ENCODE measurements at places on chromosomes 2 and 18. TPM values are rescaled to one million over a fixed set of nuclear protein-coding genes. Genes with fewer than 3 reads are reported as not detected.

Gene LHCGR
- not detected for total RNA-seq

Gene FSHR
- total RNA-seq = not detected

Gene LRRTM1
- total RNA-seq = not detected

Gene FNDC4
- 1.2 TPM for total RNA-seq

Gene CCDC88A
- 26.4 TPM for total RNA-seq

Gene MOGAT1
- not detected for total RNA-seq

Gene ZNF804A
- total RNA-seq = 0.63 TPM

Gene SPC25
- total RNA-seq = 27.1 TPM

Gene GALNT5
- not detected for total RNA-seq

- no peak for DNase-seq
Observed at GRCh38 chr2:150402953-150403352, 84.5 kb downstream of the RND3 start.

- no peak for DNase-seq
Observed at GRCh38 chr2:204732019-204732418, 186.7 kb downstream of the PARD3B start.

GRCh38 chr18:36350251-36350651, 52.7 kb downstream of the FHOD3 start:
- DNase-seq = no peak

DNA sequence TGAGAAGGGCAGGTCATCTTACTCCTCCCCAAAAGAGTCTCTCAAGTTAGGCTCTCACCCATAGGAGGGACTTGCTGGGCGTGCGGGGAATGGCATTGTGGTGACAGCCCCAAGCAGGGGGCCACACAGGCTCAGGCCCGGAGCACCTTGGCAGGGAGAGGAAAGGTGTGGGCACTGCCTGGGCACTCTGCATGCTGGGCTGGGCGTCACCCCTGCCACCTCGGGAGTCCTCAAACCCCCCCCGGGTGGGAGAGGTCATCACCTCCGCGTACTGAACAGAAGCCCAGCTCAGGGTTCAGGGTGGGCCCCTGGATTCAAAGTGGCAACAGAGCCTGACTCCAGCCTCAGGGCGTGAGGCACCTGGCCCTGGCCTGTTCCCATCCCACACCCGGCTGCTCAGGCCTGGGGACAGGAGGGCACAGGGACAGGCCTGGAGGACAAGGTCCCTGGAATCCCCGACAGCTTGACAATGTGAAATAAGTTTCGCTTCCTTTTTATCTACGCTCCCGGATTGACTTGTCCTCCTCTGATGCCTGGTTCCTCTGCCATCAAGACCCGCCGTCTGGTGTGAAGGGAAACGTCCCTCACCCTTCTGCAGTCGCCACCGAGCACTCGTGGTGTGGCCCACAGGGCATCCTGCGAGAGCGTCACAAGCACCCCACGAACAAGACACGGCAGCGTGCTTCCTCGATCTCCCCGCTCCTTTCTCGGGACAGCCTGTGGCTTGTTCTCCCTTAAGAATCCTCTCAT, 97.8 kb downstream of the HDAC4 start:
- DNase-seq = no peak

DNA sequence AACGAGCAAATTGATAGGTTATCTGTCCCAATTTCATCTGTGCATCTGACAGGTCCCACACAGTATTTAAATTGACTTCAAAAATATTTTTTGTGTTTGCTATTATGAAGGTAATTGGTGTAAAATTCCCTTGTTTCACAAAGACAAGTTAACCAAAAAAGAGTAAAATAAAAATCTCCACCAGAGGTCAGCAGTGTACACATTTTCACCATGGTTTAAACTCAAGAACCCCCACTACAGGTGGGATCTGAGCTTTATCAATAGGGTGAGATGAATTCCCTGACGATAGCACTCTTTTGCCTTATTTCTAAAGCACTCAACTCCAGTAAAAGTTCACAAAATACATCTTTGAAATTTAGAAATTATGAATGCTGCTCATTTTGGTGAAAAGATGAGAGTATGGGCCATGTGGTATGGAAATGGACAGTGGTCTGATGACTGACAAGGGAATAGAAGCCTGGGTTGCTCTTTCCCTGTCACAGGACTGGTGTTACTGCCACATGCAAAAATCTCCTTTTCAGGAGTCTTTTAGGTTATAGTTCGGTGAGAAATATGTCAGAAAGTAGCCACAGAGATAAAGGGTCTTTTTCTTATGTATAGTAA, 68.0 kb downstream of the SERPINB8 start:
- peak; percentile 41 for DNase-seq

DNA sequence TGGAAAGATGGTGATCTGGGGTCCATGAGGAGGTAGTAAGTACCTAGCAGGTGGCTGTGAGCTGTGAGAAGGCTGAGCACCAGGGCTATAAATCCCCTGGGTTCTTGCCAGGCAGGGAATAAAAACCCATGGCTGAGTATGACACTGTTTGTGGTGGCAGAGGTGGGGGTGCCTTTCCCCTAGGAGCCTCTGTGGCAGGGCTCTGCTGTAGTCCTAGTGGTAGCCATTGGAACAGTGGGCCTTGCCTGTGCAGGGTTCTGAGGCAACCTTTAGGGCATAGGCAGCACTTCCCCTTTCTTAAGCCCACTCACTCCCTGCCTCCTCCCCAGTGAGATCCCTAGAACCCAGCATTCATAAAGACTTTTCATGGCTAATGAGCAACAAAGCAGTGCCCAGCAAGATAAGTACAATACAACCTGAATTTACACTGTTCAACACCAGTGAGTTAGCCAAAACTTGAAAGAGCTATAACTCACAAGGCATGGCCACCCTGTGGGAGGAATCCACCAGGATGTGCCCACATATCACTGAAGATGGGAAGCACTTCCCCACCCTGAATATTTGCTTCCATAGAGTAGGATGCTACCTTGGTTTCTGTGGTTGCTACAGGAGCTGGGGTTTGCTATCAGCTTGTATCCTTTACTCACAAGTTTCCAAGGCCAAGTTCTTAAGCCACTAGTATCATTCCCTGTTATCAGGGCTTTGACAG, 100.9 kb upstream of the NEUROD1 start:
- DNase-seq = peak; percentile 45

DNA sequence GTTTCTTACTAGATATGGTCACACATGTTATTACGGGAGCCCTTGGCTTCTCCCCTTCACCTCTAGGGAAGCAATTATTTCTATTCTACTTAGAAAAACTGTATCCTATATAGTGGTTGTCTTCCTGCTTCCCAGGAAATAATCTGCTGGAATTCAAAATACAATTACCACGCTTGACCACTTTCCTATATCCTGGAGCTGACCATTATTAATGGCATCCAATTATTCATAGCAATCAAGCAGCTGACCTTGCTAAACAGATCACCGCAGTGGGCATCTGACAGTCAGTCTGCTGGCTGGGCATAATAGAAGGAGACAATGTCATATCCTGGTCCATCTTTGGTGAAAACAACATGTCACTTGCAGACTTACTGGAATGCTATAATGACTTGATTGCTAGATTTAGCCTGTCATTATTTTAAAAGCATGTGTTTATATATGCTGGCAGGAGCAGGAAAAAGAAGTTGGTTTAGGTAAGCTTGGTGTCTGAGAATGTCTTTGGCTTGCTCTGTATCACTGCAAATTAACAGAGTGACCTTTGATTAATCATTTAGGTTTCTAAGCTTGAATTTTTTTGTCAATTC, 325.6 kb upstream of the FAM98A start:
- DNase-seq = no peak

- DNase-seq = no peak
Observed at GRCh38 chr2:44137048-44137447, 31.6 kb upstream of the PPM1B start.

DNA sequence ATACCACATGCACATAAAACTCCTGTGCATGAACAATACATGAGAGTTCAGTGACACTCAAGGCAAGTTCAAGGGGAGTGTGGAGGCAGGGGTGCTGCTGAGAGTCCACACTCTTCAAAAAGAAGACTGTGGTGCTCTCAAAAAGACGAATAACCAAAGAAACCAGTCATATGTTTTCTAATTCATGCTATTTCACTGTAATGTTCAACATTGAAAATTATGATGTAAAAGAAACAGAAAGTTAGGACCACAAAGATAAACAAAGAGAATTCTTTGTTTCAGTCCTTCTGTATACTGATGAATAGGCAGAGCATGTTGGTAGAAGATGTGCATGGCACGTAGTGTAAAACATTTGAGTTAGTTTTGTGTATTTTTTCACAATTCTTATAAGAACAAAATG, 864.2 kb upstream of the LRATD1 start:
- DNase-seq = no peak

DNA sequence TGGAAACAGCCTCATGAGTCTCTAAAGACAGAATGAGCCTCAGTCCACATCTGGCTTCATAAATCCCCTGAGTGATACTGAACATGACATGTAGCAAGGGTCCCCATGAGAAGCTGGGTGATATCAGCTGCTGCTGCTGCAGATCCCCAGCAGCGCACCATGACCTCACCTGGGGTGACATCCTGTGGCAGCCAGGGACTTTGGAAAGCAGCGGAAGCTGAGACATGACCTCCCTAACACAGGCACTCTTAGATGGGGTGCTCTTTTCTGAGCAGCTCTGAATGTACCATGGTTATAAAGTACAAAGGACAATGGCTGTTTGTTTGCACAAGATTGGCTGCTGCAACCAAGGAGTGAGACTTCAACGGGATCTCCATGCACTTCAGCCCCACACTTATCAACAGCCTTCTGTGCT, 74.7 kb upstream of the TMEM200C start:
- no peak for DNase-seq

DNA sequence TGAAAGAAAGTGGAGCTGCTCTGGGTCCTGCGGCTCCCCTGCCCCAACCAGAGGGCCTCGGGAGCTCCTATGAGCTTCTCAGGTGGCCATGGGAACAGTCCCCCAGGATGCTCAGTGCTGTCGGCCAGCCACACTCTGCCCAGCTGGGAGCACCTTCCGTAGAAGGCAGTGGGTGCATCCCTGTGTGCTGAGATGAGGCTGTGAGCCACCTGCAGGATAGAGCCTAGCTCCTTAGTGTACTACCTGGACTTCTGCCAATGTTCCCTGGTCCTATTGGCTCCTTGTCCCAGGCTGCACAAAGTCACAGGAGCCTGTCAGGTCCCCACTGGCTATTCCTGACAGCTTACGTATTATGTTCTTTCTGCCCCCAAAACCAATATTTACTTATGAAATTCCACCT, 16.1 kb downstream of the PRELID3A start:
- DNase-seq = no peak

- DNase-seq = no peak
Observed at GRCh38 chr2:232190796-232191195, 187.8 kb upstream of the ALPP start.

- DNase-seq = no peak
Observed at GRCh38 chr2:103293742-103294077, 531.9 kb downstream of the TMEM182 start.

DNA sequence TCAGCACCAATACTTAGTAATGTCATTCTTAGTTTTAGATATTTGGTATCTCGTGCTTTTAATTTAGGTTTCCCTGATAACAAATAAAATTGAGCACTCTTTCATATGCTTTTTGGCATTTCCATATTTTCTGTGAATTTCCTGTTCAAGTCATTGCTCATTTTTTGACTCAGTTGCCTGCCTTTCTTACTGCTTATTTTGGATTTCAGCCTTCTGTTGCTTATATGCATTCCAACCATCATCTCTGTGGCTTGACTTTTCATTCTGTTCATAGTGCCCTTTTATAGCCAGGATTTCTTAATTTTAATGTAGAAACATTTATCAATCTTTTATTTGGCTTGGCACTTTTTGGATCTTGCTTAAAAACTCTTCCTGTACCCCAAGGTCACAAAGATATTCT, 14.5 kb upstream of the KIF3C start:
- DNase-seq = no peak

GRCh38 chr18:37231251-37231650, 334.3 kb downstream of the CELF4 start:
- DNase-seq = no peak

DNA sequence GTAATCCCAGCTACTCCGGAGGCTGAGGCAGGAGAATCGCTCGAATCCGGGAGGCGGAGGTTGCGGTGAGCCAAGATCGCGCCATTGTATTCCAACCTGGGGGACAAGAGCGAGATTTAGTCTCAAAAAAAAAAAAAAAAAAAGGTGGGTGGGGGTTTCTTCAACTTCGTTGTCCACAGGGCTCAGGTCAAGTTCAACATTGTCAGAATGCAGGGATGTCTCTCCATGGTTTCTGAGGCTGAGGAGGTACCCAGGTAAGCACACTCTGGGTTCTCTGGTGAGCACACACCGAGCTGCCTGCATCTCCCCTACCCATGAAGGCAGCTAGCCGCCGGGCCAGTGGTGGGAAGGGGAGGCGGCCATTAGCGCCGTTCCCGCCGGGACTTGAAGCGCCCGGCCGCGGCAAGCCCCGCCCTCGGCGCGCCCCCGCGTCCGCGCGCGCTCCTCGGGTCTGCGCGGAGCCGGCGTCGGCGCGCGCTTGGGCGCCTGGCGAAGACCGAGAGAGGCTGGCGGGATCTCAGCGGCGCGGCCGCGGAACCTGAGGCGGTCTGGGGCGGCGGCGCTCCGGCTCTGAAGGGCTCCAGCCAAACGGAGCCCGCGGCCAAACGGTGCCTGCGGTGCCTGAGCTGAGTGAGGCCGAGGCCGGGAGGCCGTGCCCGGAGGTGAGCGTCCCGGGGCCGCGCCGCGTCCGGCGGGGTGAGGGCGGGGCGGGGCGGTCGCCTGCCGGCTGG, at the start of gene UBXN2A:
UBXN2A (plus strand) TSS at position 477 of the 731 bp plus-strand sequence. CDS start 17,852 bp downstream, outside the sequence.
- DNase-seq = peak; percentile 66

DNA sequence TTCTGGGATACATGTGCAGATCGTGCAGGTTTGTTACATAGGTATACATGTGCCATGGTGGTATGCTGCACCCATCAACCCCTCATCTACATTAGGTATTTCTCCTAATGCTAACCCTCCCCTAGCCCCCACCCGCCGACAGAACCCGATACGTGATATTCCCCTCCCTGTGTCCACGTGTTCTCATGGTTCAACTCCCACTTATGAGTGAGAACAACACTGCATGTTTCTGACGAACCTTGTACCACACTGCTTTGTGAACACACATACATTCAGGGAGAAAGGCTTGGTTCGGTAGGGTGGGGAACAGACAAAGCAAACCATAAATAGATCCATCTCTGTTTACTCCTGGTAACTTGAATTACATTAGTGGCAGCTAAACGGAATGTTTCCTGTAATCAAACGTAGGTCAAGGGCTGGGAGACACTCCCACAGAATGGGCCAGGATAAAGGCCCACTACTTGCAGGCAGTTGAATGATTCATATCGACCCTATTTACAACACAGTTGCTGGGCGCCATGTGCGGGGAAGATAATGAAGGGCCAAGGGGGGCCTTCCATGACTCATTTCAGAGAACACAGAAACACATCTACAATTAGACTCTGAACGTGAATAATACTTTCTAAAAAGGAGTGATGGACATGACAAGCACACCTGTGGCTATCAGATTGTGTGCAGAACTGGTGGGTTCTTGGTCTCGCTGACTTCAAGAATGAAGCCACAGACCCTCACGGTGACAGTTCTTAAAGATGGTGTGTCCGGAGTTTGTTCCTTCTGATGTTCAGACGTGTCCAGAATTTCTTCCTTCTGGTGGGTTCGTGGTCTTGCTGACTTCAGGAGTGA, 56.8 kb upstream of the KIDINS220 start:
- DNase-seq = no peak

DNA sequence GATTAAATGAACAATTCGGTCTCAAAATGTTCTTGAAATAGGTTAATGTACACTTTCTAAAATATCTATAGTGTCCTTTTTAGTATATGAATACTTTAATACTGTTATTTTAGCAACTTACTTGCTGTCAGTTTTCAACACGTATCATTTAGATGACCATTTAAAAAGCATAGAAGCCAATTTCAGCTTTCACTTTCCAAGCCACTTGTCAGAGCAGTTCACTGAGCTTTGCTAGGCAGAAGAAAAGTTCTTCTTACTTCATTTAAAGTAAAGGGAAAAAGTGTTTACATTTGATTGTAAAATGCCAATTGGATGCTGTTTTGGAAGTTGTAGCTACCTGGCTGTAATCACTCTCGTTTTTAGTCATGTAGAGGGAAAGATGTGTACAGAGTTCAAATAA, 126.0 kb downstream of the KCNH7 start:
- no peak for DNase-seq
